ENCODE measurements at places on chromosomes 1 and 21.

DNA sequence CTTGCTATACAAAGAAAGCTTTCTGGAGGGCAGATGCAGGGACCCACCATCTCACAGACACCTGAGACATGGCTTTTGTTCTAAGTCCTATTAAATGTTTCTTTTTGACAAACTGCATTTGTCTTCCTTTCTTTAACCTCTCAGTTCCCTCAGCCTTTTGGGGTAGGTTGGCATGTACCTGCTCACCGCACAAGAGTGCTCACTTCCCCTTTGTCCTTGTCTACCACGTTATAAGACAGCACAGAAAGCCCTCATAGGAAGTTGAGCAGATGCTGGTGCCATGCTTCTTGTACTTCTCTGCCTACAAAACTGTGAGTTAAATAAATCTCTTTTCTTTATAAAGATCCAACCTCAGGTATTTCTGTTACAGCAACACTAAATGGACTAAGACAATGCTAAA is 31.9 kb upstream of the RGS21 start:
- no peak for DNase-seq

DNA sequence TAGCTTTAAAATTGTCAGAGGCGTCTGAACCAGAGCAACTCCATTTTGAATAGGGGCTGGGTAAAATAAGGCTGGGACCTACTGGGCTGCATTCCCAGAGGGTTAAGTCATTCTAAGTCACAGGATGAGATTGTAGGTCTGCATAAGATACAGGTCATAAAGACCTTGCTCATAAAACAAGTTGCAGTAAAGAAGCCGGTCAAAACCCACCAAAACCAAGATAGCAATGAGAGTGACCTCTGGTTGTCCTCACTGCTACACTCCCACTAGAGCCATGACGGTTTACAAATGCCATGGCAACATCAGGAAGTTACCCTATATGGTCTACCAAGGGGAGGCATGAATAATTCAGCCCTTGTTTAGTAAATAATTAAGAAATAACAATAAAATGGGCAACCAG is 143.6 kb downstream of the GABPA start:
- no peak for DNase-seq

DNA sequence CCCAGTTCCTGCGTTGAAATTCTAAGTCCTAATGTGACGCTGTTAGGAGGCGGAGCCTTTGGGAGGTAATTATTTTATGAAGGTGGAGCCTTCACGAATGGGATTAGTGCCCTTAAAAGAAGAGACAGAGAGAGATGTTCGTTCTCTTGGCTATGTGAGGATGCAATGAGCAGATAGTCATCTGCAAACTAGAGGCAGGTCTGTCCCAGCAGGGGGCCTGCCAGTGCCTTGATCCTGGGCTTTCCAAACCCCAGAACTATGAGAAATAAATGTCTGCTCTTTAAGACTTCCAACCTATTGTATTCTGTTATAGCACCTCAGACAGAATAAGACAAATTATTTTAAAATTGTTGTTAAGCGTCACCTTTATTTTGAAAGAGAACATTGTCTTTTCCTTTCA is 123.1 kb upstream of the KCNJ6 start:
- DNase-seq = no peak

GRCh38 chr1:183058851-183059502 is 35.8 kb downstream of the LAMC1 start:
- DNase-seq = no peak

- DNase-seq = no peak
Observed at GRCh38 chr1:26097696-26098095, 13.9 kb upstream of the PDIK1L start.

GRCh38 chr1:94228640-94229375 is 8.6 kb downstream of the ARHGAP29 start:
- no peak for DNase-seq

DNA sequence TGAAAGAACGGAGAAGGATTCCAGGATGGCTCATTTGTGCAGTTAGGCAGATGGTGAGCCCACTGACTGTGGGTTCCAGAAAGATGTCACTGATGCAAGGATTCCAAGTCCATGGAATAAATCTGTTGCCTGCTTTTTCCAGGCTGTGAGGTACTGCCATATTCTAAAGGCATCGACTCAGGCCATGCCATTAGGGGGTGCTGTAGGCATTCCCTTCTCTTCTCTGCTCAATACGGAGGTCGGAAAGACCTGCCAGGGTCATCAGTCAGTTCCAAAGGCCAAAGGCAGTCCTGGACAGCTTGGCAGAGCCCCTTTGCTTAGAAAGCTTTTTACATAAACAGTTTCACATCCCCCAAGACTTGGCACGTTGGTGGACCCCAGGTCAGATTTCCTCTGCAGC is 31.7 kb upstream of the TMEM125 start:
- DNase-seq = peak; percentile 76

- DNase-seq = no peak
Observed at GRCh38 chr21:36917471-36918158, 48.9 kb downstream of the HLCS start.

DNA sequence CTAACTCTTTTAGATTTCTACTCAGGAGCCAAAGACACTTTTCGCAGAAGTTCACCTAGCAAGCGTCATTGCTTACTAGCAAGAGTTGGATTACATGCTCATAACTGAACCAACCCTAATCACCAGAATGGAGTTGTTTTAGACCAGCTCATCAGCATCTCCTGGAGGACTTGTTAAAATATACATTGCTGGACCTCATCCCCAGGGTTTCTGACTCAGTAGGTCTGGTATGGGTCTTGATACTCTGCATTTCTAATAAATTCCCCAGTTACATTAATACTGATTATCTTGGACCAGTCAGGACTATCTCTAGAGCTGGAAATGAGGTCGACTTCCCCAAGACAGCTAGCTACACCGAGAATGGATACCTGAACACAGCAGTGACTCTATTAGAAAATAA is 9.7 kb upstream of the PRDX6 start:
- DNase-seq = no peak

GRCh38 chr21:16154951-16155635 is 425.3 kb downstream of the USP25 start:
- DNase-seq = no peak

DNA sequence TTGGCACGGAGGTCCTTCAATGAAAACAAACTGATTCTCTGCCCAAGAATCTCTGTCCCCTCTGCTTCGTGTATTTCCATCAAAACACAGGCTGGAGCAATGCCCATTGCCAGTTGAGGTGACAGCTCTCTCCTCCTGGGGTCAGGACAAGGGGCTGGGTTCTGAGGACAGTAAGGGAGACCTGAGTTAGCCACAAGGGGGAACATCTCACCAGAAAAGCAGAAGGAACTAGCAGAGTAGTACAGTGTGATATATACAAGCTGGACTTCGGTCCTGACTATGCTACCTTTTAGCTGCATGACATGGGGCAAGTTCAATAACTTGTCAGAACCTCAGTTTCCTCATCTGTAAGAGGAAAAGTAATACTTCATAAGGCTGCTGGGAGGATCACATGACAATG is 50.3 kb downstream of the SYT2 start:
- no peak for DNase-seq

DNA sequence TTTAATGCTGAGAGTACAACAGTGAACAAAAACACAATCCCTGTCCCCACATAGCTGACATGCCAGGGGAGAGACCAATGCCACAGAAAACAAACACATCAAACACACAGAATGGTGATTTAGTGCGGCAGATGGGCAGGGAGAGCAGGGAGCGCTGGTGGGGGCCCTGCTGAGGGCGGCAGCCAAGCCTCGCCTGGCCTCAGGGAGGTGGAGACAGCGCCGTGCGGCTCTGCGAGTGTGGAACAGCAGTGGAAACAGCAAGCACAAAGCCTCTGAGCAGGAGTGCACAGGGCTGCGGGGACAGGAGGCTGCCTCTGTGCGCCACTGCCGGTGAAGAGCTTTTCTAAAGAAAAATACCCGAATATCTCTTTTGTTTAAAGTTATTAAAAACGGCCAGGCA is 17.0 kb downstream of the MCM3AP start:
- no peak for DNase-seq

- DNase-seq = no peak
Observed at GRCh38 chr1:70719154-70719553, 308.1 kb downstream of the CTH start.

GRCh38 chr1:174367892-174368291 is 79.9 kb upstream of the GPR52 start:
- DNase-seq = no peak
